ENCODE measurements at places on chromosomes 1 and 21.

- DNase-seq = peak; percentile 5
These were observed 113.7 kb upstream of the RRP15 start for GRCh38 chr1:218171302-218171893.

DNA sequence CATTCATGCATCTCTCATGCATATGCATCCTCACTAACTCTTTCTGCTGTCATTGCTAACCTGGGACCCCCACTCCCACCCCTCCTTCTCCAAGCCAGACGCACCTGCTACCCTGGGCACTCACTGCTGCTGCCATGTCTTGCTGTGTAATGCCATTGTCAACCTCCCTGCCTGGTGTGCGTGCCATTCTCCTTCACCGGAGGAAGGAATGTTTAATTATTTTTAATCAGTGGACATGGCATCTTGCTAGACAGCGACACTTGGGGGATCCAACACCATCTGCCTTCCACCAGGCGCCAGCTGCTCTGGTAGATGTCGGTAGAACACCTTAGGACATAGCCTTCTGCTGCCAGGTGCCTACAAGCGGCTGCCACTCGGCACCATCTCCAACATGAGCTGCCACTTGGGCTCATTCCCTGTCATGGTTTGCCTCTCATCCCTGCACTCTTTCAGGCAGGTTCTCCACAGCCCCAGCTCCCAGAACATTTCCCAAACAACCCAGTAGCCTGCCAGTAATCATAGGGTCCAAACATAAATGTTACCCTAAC lies 306.9 kb downstream of the TTLL7 start:
- no peak for DNase-seq

GRCh38 chr1:85464497-85465098 lies 361 bp downstream of the DDAH1 start:
- peak; percentile 53 for DNase-seq

GRCh38 chr1:147598621-147599361 lies 57.5 kb downstream of the BCL9 start:
- peak; percentile 9 for DNase-seq

DNA sequence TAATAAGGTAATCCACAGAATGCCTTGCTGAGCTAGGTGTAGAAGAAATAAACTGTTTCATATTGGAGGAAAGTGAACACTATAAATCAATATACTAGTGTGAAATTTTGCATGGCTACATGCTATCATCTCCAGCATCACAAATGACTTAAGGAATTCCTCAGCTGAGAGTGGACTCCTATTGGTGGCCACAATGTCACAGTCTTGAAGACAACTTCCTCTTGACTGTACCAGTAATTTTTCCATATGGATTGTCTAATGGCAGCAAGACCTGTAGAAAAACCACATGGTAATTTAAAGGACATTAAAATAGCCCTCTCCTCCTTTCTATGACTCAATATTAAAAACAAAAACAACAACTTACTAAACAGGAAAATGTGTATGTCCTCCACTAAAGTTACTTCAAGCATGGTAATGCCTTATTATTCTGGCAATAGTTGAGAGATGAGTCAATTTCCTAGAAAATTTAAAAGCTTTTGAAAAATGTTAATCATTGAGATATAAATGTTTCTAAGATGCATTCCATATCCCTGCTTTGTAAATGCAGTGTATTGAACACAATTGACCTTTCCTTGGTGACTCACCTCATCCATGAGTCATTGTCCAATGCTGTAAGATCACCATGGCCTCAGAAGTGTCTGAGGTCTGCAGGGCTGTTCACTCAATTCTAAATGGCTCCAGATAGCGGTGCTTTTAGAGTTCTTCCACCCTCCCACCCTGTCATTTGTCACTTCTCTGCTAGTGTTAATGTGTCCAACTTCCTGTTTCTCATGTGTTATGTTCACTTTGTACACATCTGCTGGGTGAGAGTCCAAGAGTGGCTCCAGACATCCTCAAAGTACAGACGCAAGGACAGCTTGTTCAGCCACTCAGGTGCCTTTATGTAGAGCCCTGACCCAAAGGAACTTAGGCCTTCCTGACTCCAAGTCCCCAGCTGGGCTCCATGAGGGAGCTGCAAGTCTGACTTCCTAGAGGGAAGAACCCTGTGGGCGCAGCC lies 32.8 kb upstream of the DNASE2B start:
- peak; percentile 64 for DNase-seq

DNA sequence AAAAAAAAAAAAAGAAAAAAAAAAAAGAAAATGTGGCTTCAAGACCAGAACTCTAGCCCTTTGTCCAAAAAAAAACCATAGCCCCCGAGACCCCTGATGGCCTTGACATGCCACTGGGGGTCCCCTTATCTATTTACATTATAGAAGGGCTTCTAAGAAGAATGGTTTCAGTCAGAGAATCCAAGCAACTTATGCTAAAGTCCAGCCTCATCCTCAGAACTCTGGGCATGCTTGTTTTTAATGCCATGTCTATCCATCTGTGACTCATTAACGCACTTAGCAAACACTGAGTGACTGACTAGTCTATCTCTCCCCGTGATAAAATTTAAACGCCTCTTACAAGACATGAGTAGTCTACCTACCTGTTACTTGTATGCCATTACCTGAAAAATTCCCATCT lies 29.3 kb downstream of the ERG start:
- DNase-seq = no peak

- DNase-seq = no peak
These were observed 59.7 kb downstream of the MRPL37 start for GRCh38 chr1:54259546-54260140.

GRCh38 chr1:224786533-224787250 lies 142.8 kb upstream of the DNAH14 start:
- DNase-seq = no peak

GRCh38 chr1:214505134-214505533 lies 46.3 kb downstream of the PTPN14 start:
- DNase-seq = no peak

DNA sequence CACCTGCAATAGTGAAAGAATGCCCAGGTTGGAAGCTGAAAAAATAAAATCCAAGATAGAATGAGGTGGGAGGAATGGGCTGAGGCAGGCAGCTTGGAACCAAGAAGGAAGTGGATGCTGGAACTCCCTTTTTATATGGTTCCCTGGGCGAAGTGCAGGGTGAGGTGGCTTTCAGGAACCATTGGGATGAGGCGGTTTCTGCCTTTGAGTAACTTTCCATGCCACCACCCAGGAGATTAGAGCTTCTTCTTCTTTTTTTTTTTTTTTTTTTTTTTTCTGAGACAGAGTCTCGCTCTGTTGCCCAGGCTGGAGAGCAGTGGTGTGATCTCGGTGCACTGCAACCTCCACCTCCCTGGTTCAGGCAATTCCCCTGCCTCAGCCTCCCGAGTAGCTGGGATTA lies 17.8 kb upstream of the MRPS6 start:
- DNase-seq = no peak

Data from hepatic stellate cell (primary cell).